NCI-H526 (cell line): ENCODE measurements at places on chromosomes 13 and 19.

DNA sequence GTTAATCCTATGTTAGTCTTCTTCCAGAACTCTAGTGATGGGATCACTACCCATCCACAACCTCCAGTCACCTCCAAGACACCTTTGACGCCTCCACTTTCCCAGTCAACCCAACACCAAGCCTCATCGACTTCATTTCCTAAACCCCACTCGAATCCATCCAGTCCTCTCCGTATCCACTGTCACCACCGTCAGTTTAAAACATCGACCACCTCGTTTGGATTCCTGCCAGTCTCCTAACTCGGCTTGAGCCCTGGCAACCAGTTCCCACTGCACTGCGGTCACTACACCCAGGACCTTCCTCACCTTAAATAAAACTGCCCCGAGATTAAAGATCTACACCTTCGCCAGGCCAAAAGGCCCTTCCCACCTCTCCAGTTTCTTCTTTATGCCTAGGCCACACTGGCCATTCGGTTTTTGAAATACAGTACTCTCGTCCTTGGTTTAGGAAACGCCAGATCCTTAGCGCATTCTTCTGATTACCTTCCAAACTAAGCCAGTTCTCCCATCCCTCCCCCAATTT is 1.2 kb downstream of the MTIF3 start:
- DNase-seq, result no peak

- no peak for DNase-seq
Observed at GRCh38 chr13:44508562-44509077, 67.5 kb downstream of the TSC22D1 start.

GRCh38 chr19:41641879-41642485 is 15.1 kb upstream of the CEACAM4 start:
- peak; percentile 73 for DNase-seq

GRCh38 chr19:19240476-19240875 is 28.7 kb downstream of the NCAN start:
- DNase-seq, result no peak

- peak; percentile 66 for DNase-seq
Observed at GRCh38 chr13:32116210-32116609, 84.6 kb downstream of the FRY start.

- no peak for DNase-seq
Observed at GRCh38 chr13:79194272-79194671, 211.8 kb downstream of the RBM26 start.

- no peak for DNase-seq
Observed at GRCh38 chr13:25632166-25632888, 260.6 kb downstream of the ATP8A2 start.

DNA sequence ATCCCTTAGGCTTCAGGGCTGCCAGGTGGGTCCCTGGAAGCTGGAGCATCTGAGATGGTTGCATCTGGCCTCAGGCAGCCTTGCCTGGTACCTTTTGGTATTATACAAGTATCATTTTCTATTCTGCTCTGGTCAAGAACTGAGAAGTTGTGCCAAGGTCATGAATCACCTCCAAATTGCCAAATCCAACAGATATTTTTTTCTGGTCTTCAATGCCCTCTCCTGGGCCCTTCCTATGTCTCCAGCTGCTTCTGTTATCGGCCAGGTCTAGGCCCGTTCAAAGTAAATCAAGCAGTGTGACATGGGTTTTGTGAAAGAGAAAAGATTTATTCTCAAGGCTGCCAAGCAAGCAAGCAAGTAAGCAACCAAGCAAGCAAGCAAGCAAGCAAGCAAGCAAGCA is 271.1 kb upstream of the MAB21L1 start:
- DNase-seq, result no peak

DNA sequence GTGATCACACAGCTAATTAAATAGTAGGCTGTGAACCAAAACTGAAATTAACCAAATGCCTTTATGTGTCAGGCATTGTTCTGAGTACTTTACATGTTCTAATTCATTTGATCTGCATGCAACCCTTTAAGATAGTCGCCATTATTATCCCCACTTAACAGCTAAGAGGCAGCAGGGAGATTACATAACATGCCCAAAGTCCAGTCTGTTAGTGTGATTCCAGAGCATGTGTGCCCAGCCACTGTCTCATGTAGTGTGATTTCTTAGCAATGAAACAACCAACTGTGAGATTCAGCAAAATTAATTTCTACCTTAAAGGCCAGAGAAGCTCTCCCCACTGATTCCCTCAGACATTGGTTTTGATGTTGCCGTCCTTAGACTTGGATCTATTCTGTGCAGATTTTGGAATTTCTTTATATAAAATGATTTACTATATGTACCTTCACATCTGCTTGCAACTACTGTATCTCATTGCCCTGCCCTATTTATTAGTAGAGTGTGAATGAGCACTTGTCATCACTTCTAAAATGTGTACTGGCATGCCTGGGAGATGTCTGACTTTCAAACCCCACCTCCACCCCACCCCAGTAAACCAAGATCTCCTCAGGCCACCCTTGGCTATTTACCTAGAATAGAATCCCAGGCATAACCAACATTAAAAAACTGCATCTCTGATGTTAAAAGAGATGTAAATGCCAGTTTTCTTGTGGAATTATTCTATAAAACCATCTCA is 41.2 kb downstream of the POLR1D start:
- no peak for DNase-seq

GRCh38 chr19:51098365-51099046 is 9.7 kb downstream of the CTU1 start:
- no peak for DNase-seq

DNA sequence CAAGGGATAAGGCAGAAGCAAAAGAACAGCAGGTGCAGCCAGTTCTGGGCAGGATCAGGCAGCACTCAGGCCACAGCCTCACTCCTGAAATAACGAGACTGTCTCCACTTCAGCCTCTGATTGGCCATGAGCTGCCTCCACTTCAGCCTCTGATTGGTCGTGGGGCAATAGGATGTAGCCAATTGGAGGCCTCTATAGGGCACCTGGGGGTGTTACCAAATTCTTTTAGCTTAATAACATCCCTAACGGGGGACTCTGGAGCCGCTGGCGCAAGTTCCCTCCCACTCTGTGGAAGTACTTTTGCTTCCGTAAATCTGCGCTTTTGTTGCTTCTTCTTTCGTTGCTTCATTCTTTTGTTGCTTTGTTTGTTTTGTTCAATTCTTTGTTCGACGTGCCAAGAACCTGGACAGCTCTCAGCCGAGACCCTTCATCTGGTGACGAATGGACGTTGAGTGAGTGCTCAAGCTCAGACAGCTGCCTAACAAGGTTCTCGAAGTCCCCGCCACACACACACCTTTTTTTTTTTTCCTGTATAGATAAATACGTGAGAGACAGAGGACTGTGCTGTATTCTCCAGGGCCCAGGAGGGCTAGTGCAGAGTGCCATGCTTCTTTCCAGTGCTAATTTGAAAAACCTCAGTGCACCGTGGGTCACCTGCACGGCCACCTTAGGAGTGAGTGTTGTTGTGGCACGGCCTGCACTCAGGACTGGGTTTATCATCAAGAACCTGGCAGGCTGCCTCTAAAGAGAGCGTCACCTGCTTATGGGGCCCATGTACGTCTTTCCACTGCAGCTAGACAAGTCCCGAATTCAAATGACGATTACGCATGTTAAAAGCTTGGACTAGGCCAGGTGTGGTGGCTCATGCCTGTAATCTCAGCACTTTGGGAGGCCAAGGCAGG is 32.0 kb upstream of the TUBGCP3 start:
- no peak for DNase-seq

GRCh38 chr13:37870895-37871550 is 1.5 kb upstream of the TRPC4 start:
- no peak for DNase-seq

- no peak for DNase-seq
Observed at GRCh38 chr19:56162258-56162657, 13.6 kb upstream of the GALP start.

DNA sequence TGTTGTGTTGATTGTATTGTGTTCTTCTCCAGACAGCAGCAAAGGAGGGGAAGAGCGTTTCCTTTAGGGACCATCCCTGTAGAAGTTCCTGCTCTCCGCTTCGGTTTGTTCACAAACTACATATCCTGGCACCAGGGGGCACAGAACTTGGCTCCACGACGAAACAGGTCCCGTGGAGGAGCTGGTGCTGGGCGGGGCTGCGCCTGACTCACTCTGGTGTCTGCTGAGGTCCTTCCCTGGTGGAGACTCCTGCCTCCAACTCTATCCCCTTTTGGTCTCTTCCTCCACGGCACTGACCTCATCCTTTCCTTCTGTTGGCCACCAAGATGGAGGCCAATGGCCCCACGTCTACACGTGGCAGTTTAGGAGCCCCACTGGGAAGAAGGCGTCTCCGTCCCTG is 14.7 kb downstream of the TMPRSS9 start:
- no peak for DNase-seq

- no peak for DNase-seq
Observed at GRCh38 chr13:66657165-66657881, 572.8 kb downstream of the PCDH9 start.

DNA sequence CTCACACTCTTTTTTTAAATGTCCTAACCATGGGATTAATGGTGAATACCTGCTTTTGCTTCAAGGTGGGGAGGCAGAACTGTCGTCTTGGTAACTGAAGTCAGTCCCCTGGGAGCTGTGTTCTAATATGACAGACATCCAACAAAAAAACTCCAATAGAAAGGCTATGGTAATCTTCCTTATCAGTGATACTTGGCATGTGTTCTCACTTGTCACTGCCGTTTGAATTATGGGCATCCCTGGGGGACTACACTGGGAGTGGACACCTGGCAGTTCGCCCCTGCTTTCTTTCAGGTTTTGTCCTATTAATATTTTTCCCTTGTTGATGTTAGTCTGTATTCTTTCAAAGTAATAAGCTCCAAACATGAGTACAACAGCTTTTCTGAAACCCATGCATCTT is 252.6 kb downstream of the SLITRK5 start:
- DNase-seq, result peak; percentile 15

- no peak for DNase-seq
Observed at GRCh38 chr19:670609-671075, 5.5 kb upstream of the FSTL3 start.

DNA sequence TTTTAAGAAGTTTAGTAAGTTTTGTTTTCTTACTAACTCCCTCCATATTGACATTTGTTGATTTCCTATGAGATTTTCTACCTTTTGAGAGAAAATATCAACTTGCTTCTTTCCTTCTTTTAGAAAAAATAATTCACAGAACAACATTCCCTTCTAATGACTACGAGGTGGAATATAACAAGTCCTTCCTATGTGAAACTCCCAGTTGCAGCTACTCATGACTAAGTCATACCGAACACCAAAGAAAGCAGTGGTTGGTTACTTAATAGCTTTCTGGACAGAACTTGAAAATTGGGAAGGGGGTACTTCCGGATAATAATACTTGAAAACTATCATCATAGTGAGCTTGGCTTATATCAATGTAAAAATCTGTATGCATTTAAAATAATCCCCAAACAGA is 144.8 kb downstream of the DACH1 start:
- DNase-seq, result no peak

DNA sequence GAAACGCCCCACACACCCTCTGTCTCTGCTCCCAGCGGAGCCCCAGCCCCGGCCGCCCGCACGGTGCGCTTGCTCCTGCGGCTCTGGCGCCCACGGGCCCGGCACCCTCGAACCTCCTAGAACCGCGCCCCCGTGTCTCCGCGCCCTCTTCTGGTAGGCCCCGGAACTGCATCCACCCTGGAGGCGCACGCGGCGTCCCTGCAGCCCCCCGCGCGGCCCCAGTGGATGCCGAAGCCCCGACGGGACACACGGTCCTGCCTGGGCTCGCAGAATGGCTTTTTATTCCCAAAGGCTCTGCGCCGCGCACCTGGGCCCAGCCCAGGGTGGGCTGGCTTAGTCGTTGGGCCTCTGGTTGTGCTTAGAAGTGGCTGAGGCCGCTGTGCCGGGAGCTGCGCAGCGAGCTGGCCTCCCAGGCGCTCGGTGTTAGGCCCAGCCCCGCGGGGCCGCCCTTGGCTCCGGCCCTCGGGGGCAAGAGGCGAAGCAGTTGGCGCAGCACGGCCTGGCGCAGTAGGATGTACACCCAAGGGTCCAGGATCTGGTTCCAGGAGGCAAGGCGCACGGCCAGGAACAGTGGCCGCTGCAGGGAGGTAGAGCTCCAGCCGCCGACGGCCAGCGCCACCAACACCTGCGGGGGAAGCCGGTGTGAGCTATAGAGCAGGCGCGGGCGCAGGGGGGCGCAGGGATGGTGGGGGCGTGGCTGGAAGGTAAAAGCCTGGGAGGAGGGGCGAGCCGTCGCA is 2.8 kb downstream of the PTGER1 start:
- no peak for DNase-seq

DNA sequence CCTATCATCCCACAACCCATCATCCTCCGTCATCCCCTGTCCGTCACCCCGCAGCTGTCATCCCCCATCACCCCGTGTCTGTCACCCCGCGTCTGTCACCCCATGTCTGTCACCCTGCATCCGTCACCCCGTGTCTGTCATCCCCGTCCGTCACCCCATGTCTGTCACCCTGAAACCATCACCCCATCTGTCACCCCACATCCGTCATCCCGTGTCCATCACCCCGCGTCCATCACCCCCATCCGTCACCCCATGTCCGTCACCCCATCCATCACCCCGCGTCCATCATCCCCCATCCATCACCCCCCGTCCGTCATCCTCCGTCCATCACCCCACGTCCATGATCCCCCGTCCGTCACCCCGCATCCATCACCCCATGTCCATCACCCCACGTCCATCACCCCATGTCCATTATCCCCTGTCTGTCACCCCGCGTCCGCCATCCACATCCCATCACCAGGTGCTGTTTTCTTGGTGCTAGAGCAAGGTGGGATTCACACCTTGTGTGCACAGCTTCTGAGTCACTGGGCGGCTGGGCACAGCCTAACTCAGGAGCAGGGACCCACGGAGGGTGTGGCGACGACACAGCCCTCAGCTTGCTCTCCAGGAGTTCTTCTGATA is 24.2 kb downstream of the RASA3 start:
- DNase-seq, result no peak

DNA sequence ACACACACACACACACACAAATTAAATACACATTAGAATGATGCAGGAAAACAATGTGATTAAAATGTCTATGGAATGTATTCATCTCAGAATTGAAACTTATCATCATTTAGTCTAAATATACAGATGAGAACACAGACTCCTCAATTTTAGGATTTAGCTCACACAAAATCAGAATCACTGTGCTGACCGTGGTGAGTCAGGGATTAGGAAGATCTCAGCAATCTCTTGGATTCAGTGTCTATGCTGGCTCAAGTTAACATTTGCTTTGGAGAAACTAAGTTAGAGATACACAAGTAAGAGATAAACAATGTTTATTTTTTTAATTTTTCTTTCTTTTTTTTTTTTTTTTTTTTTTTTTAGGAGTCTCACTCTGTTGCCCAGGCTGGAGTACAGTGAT is 323.6 kb downstream of the KLF12 start:
- no peak for DNase-seq

- DNase-seq, result peak; percentile 3
Observed at GRCh38 chr13:45473627-45474026, 8.9 kb downstream of the COG3 start.

- DNase-seq, result no peak
Observed at GRCh38 chr19:46761418-46761831, 15.2 kb upstream of the STRN4 start.
